ENCODE measurements at places on chromosomes 2 and 18. TPM values are rescaled to one million over a fixed set of nuclear protein-coding genes. Genes with fewer than 3 reads are reported as not detected.
A peak's percentile ranks its signal among the peaks of the same experiment; 100 is the strongest.

DNA sequence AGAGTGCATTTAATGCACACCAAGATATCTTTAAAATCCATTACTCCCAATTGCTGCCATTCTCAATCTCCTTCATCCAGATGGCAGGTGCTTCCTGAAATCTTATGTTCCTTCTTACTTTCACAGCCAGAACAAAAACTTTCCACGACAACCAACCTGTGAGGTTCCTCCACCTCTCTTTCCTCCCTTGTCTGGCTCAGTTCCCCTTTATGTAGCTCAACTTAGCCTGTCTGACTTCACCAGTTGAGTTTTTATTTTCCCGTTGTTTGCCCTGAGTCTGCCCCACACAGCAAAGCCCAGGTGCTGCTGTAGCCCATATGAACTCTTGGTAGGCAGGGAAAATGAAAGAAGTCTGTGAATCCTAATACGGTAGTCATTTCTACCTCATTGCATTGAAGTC lies 112.5 kb downstream of the MREG start:
- H3K27ac ChIP-seq = no peak overlapping the region
- peaks cover 16% of the 10 kb centered on the region for H3K27me3 ChIP-seq

LIPG gene
- total RNA-seq = 0.17 TPM

DNA sequence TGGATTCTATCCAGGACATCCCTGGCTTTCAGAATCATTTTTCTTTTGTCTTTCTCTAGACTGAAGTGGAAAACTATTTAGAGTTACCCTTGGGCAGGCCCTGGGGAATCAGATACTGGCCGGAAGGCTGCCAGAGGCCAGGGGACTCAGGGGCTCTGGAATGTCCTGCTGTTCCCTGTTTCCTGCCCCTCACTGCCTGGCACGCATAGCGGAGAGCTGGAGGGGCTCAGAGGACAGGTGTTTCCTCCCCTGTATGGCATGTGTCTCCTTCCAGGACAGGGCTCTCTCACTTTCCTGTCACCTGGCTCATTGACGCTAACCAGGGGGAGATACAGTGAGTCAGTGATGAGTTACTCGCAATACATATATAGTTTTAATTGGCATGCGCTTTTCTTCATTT lies 38.8 kb downstream of the DYSF start:
- H3K4me3 ChIP-seq = no peak overlapping the region
- H3K4me1 ChIP-seq = no peaks in the 10 kb centered on the region
- no peak overlapping the region for H3K27ac ChIP-seq
- no peak for DNase-seq
- H3K36me3 ChIP-seq = no peaks in the 10 kb centered on the region

GRCh38 chr2:133266926-133267590 lies 301.2 kb downstream of the NCKAP5 start:
- DNase-seq = no peak
- no peak overlapping the region for H3K4me3 ChIP-seq
- H3K27me3 ChIP-seq = peaks cover 14% of the 10 kb centered on the region
- no peaks in the 10 kb centered on the region for H3K4me1 ChIP-seq
- no peaks in the 10 kb centered on the region for H3K36me3 ChIP-seq

GRCh38 chr2:62195421-62196277 lies at the start of gene B3GNT2:
Gene B3GNT2, plus strand, starts transcription at chr2:62196115. Its CDS starts 26,106 bp downstream, at chr2:62222221.
- H3K27ac ChIP-seq = peak within 1 kb of the TSS; percentile 96
- DNase-seq = peak; percentile 89
- peaks cover 6% of the 10 kb centered on the region for H3K36me3 ChIP-seq
- peaks cover 28% of the 10 kb centered on the region for H3K4me1 ChIP-seq
- H3K4me3 ChIP-seq = peak within 1 kb of the TSS; percentile 88

PRKAG3 gene
- total RNA-seq = not detected

ASPRV1 gene
- total RNA-seq = 0.63 TPM

DNA sequence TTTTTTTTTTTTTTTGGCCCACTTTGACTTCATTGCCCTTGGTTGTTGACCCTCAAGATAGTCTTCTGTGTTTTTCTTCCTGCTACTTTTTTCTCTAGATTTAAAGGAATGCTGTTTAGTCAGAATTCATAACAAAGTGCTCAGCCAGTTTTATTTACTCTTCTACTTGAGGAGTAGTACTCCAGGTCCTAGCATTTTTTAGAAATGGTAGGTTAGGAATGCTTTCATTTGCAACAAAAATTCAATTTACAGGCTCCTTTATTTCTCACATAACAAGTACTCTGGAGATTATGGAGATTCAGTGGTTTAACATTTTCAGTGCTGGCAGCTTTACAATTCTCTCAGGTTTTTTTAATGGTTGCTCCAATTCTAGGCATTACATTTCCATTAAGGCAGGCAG lies 58.2 kb downstream of the KIAA1328 start:
- peaks cover 4% of the 10 kb centered on the region for H3K4me1 ChIP-seq
- H3K4me3 ChIP-seq = no peak overlapping the region
- no peaks in the 10 kb centered on the region for H3K27me3 ChIP-seq
- DNase-seq = no peak
- peaks cover 15% of the 10 kb centered on the region for H3K36me3 ChIP-seq

DNA sequence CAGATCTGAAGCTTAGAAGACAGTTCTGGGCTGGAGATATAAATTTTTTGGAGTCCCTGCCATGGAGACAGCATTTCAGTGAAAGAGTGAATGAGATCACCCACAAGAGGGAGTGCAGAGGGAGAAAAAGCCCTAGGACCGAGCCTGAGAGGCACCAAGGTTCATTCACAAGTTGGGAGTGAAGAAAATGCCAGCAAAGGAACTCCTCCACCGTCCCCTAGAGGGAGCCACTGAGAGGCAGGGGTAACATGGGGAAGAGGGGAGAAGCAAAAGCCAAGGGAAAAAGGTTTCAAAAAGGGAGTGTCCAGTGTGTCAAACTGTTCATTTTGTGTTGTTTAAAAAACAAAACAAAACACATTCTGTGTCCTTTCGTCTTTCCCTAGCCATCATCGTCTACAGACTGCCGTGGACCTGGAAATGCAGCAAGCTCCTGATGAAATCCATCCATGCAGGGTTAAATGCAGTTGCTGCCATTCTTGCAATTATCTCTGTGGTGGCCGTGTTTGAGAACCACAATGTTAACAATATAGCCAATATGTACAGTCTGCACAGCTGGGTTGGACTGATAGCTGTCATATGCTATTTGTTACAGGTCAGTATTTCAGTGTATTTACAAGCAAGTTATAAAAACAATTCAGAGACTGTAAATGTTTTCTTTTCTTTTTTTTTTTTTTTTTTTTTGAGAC lies 19.1 kb downstream of the CYBRD1 start:
- peak; percentile 19 for DNase-seq
- no peaks in the 10 kb centered on the region for H3K27me3 ChIP-seq
- H3K4me1 ChIP-seq = no peaks in the 10 kb centered on the region
- H3K27ac ChIP-seq = no peak overlapping the region

GRCh38 chr2:120293096-120294007 lies 40.7 kb downstream of the RALB start:
- no peak overlapping the region for H3K4me3 ChIP-seq
- H3K4me1 ChIP-seq = peaks cover 7% of the 10 kb centered on the region
- peaks cover 40% of the 10 kb centered on the region for H3K36me3 ChIP-seq

DNA sequence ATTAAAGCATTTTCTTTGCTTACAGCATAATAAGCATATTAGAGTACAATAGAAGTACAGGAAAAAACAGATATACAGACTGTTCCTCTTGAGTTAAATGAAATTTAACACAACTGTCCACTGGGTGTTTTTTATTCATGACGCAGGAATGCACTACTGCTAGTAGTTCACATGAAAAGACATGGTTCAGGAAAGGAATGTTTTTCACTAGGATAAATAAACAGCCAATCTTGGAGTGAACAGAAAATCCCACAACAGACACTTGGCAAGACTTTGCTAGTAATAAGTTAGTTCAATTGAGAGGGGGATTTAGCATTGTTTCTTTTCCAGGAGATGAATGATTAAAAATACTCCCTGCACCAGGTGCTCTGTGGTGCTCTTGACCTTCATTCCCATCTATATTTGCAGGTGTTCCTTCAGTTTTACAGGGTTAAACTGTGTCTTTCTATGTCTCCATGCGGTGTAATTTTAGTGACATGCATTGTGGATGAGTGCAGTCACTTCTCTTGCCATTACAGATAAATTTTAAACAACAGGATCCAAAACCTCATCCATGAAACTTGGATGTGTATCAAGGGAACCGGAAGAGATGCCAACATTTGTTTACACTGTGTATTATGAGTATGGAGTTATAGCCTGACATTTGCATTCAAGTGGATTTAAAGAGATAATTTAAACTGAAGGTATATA lies 796.6 kb downstream of the DSC3 start:
- no peaks in the 10 kb centered on the region for H3K27me3 ChIP-seq
- H3K4me1 ChIP-seq = no peaks in the 10 kb centered on the region
- no peaks in the 10 kb centered on the region for H3K36me3 ChIP-seq
- no peak overlapping the region for H3K27ac ChIP-seq

NEURL3 gene
- total RNA-seq = 0.87 TPM

- H3K4me3 ChIP-seq = no peak overlapping the region
- H3K27me3 ChIP-seq = no peaks in the 10 kb centered on the region
- DNase-seq = no peak
- no peaks in the 10 kb centered on the region for H3K36me3 ChIP-seq
- H3K27ac ChIP-seq = no peak overlapping the region
- peaks cover 3% of the 10 kb centered on the region for H3K4me1 ChIP-seq
Observed at GRCh38 chr2:55408918-55409868, 10.5 kb downstream of the CCDC88A start.

DNA sequence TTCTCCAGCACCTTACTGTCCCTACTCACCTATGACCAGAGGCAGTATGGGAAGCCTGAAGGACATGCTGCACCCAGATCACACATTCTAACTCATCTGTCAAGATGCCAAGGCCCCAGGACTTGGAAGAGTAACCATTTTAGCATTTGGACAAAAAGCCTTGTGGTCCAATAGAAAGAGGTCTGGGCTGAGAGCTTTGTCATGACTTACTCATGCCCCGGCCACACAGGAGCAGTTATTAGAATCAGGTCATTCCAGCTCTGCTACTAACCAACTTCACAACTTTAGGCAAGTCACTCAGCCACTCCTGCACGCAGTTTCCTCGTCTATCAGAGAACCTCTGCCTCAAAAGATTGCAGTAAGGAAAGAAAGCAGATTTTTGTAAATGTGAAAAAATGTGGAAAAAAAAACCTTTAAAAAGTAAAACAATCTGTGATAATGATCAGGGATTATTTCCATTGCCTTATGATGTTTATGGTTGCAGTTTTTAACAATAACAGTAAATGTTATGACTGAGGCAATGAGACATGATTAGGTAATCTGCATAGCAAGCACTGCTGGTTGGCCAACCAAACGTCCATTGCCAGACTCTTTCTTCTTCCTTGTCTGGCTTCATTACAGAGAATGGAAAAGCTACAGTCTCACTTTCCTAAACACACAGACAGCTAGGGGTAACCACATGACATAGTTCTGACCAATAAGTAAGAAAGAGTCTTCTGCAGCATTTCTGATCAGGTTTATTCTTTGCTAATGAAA lies 255.4 kb upstream of the CHAC2 start:
- H3K4me1 ChIP-seq = no peaks in the 10 kb centered on the region
- no peak overlapping the region for H3K27ac ChIP-seq
- DNase-seq = no peak
- H3K36me3 ChIP-seq = no peaks in the 10 kb centered on the region
- peaks cover 2% of the 10 kb centered on the region for H3K27me3 ChIP-seq

DNA sequence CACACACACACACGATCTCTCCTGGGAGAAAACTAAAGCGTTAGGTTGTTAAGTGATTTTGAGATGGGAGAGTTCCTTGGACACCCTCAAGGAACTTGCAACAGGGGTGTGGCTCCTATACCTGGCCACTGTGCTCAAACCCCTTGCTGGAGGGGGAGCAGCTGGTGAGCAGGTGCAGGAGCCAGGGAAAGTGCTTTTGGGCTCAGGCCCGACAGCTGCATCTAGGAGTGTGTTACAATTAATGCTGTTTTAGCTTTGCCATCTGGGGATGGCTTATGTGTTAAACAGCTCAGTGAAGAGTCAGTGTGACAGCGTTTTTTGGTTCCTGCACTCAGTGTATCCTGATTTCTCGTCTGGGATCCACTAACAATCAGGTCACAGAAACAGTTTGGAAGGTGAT lies 510.8 kb downstream of the TRIB2 start:
- H3K4me1 ChIP-seq = no peaks in the 10 kb centered on the region
- peaks cover 9% of the 10 kb centered on the region for H3K27me3 ChIP-seq
- DNase-seq = no peak
- no peak overlapping the region for H3K27ac ChIP-seq

DNA sequence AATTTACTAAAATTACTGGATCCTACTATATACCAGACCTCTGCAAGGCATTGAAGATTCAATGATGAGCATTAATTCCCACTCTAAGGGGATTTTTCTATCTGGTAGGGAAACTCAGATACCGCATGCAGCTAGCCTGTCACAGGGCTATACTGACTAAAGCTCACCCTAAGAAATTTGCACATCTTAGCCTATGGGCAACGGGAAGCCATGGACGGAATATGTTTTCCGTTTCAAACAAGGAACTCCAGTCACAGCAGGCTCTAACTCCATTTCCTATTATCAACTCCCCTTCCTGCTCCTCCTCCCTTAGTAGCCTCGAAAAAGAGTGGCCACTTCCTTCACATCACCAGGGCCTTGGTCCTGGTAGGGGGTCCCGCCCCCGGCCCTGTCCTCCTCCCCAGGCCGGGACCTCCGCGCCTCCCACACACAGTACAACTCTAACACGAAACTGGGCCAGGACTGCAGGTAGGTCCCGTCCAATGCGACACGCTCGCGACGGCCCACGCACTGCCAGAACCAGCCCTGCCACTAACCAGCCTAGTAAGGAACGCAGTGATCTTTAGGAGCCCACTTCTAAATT lies 659 bp upstream of the COX5B start:
- H3K4me3 ChIP-seq = peak overlapping the region; percentile 81
- DNase-seq = no peak
- H3K27ac ChIP-seq = peak overlapping the region; percentile 88
- H3K36me3 ChIP-seq = peaks cover 22% of the 10 kb centered on the region

GRCh38 chr18:10715791-10716190 lies 190.0 kb downstream of the NAPG start:
- peaks cover 1% of the 10 kb centered on the region for H3K27me3 ChIP-seq
- H3K4me3 ChIP-seq = no peak overlapping the region
- no peak for DNase-seq
- no peak overlapping the region for H3K27ac ChIP-seq
- no peaks in the 10 kb centered on the region for H3K36me3 ChIP-seq

DNA sequence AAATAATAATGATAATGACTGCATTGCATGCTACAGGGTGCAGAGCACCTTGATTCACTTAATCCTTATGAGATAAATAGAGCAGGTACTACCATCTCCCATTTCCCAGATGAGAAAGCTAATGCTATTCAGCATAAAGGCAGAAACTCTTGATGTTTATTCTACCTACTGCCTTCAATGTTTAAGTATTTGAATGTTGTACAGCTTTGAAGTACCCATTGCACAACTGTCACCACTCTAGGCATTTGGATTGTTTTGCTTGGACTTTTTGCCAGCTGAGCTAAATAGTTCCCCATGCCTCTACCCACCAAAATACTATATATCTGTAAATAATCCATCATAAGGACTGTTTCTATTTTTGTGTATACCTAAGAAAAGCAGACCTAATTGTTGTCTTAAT lies 7.7 kb upstream of the MXD1 start:
- H3K27ac ChIP-seq = no peak overlapping the region
- no peak for DNase-seq
- no peak overlapping the region for H3K4me3 ChIP-seq
- H3K4me1 ChIP-seq = peaks cover 17% of the 10 kb centered on the region
- H3K27me3 ChIP-seq = no peaks in the 10 kb centered on the region

SULT1C4 gene
- not detected for total RNA-seq
